A172 (cell line): ENCODE measurements at places on chromosomes 2 and 18.
A peak's percentile ranks its signal among the peaks of the same experiment; 100 is the strongest.

DNA sequence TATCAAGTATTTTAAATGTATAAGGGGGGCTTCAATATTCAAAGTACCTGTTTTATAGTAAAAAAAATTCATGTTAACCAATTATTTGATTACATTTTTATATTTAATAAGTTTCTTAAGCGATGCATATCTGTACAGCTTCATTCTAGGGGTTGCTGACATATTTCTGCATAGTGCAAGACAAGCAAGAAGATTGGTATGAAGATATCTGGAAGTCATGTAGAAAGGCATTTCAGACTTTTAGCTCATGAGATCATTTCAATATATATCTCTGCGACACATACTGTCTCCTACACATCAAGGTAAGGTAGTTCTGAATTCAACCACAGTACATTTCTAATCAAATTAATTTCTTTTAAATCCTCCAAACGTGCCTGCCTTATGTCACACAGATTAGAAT is 73.1 kb downstream of the MEMO1 start:
- no peak for DNase-seq

GRCh38 chr18:9446839-9447238 is 28.5 kb upstream of the RALBP1 start:
- peak; percentile 17 for DNase-seq

DNA sequence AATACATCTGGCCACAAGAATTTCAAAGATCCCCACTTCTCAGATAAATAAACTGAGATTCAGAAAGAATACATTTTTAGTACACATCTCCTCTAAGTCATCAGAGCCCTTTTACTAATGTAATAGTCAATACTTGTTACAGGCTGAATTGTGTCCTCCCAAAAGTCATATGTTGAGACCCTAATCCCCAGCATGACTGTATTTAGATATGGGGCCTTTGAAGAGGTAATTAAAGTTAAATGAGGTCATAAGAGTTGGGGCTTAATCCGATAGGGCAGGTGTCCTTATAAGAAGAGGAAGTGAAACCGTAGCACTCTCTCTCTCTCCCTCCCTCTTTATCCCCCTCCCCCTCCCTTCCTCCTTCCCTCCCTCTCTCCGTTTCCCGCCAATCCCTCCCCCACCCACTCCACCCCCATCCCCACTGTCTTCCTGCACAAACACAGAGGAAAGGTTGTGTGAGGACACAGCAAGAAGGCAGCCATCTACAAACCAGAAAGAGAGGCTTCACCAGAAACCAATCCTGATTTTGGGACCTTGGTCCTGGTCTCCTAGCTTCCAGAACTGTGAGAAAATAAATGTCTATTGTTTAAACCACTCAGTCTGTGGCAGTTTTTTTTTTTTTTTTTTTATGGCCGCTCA is 66.6 kb upstream of the ZNF397 start:
- DNase-seq: no peak

DNA sequence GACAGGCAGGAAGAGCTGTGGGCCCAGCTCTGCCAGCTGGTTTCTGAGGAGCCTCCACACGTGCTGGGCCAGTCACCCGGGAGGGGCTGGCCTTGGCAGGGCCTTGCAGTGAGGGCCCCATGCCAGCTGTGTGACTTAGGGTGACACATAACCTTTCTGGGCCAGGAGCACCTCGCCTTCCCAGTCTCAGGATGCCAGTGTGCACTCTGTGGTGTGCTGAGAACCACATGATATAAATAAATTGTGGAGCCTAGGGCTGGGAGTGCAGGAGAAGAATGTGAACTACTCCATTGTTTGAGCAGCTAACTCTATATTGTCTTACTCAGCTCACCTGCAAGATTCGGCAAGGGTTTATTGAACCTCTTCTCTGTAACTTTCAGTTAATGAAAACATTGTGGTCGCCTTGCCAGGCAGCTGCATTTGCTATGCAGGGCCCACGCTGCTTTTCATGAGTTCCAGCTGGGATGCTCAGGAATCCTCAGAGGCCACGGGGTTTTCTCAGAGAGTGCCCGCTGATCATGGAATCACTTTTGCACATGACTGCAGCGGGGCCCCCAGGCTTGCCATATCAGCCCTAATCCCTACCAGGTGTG is 222.3 kb downstream of the SH3RF3 start:
- DNase-seq: peak; percentile 93

DNA sequence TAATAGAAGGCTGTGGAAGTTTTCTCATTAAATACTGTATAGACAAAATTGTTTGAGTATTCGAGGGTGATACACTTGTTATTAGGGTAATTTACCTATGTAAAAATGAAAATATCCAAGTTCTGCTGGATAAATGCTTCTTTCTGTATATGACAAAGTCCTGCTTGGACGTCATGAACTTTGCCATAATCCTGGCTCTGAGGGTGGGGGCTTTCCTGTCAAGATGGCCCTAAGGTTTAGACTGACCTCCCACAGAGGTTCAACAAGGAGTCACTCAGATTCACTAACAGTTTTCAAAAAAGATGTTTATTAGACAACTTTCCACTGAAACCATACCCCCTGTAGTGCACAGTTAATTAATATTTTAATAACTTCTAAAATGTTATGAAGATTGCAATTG is 52.5 kb upstream of the NABP1 start:
- no peak for DNase-seq

- DNase-seq: peak; percentile 46
Measured at GRCh38 chr18:63472380-63472779, 4.4 kb upstream of the SERPINB5 start.

- no peak for DNase-seq
Measured at GRCh38 chr2:109451671-109452070, 162.1 kb downstream of the SEPTIN10 start.
